ENCODE measurements at places on chromosomes 13 and 19.
A peak's percentile ranks its signal among the peaks of the same experiment; 100 is the strongest.

DNA sequence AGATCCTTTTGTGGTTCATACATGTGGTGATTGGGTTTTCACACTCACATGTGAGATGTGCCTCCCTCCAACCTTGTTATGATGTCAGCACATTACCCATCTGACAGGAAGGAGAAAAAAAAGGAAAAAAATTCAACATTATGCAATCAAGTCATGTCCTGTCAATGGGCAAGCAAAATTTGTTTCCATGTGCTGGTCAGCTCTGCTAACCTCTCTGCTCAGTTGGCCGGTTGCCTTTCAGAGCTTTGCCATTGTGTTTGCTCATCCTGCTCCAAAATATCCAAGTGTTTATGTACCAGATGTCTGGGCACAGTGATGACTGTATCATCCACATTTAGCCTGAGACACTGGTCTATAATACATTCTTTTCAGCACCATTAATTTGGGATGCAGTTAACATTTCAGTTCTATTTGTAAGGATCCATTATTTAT, 27.0 kb upstream of the METTL21C start:
- DNase-seq = peak; percentile 44

DNA sequence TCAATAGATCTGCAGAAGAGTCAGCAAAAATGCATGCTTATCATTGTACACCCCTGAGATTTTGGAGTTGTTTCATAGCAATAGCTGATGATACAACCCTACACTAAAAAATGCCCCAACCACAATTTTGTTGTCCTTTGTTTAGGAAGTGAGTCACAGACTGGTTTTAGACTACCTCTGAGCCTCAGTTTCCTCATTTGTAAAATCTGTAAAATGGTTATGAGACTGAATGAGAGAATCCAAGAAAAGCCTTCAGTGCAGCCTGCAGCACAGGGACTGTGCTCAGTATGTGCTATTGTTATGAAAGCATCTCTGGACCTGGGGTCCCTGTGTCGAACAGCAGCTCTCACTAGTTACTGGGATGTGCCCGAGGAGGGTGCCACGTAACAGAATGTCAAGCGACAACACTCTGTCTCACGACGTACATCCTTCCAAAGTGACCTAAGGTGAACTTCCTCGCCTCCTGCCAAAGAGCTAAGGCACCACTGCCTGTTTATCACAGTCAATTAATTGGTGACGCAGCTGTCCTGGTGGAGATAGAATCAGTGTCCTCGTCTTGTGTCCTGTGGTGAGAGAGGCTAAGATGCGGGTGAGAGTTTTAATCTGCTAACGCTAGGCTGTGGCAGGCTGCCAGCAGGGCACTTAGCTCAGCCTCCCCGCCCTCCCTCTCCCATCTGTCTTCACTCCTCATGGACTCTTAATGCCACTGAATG, 18.1 kb downstream of the DHRS12 start:
- DNase-seq = no peak

GRCh38 chr19:41808663-41809566, 12.5 kb downstream of the CEACAM3 start:
- DNase-seq = peak; percentile 70

DNA sequence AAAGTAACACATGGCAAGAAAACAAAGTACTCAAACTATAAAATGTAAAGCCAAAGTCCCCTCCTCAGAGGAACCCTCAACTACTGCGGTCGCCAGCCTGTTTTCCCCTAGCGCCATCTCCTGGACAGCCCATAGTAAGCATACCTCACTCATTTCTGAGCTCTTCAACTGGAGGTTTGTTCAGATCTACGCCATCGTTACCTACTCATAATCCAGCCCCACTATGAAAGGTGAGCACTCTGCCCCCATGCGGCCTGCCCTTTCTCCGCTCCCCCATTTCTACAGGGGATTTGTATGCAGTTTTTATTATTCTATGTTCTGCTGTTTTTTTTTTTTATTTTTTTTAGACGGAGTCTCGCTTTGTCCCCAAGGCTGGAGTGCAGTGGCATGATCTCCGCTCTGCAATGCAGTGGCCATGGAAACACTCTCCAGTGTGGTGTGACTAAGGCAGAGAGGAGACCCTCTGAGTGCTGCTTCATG, 26.2 kb downstream of the OPA3 start:
- DNase-seq = peak; percentile 58

GRCh38 chr13:91406619-91407018, 8.2 kb downstream of the GPC5 start:
- peak; percentile 38 for DNase-seq

GRCh38 chr13:61142506-61142905, 273.1 kb downstream of the PCDH20 start:
- DNase-seq = no peak

- no peak for DNase-seq
Measured at GRCh38 chr19:16061943-16062342, 14.4 kb upstream of the TPM4 start.

DNA sequence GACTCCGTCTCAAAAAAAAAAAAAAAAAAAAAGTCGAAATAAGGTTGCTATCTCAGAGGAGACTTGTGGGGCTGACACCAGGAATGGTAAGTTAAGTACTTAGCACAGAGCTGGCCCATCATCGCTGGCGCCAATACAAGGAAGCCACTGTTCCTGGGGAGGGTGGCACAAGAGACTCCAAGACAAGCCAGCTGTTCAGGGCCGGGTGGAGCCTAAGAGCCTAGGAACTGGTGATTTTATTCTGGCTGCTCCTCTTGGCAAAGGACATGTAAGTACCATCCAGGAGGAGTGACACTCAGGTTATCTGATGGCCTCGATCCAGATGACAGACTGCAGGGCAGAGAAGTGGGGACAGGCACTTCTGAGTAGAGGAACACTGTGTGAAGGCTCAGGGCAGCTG, 3.8 kb downstream of the ELOF1 start:
- no peak for DNase-seq

GRCh38 chr19:51501594-51502263, at the start of gene SIGLEC12:
SIGLEC12 (minus strand) TSS chr19:51501800; CDS start chr19:51501733, 67 bp downstream.
- peak; percentile 87 for DNase-seq

DNA sequence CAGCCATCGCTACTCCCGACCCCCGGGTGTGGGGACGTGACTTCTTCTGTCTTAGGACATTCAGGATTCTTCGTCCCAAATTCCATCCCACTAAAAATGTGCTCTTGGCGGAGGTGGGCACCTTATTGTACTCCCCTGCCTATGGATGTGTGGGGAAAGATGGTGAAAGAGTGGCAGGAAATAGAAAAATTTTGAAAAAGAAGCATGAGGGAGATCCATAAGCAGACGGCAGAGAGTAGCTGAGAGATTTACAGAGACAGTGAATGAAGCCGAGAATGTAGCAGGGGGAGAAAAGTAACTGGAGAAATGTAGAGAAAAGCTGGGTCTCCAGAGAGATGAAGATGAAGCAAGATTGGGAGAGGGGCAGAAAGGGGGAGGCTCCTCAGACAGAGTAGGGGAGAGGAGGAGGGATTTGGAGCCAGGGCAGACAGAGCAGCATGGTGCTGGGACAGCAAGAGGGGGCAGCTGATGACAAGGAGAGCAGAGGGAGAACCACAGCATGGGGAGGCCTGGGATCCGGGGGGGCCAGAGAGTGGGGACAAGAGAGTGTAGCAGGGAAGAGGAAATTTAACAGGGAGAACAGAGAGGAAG, 843 bp downstream of the ZNF610 start:
- DNase-seq = no peak

DNA sequence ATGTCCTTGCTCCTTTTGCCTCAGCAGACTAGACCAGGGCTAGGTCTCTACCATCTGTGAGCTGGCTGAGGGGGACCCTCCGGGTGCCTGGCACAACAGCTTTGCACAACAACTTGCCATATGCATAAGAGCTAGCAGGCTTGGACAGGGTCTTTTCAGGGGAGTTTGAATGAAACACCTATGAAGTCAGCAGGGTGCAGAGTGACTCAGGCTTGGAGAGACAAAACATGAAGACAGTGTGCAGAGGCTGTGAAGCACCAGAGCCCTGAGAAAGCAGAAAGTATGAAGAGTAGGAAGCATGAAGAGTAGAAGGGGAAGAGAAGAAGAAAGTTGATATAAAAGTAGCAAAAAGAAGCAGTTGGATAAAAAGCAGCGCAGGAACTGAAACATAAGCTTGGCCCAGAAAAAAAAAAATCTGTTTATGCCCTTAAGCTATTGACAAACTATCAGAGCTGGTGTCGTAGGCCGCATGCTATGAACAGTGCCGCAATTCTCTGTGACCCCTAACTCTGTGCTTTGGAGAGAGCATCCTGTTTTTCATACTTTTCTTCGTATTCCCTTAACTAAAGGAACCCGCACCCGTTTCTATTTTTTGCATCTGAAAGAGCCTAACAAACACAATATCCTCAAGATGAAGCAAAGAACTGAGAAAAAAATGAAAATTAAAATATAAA, 52.7 kb upstream of the FAM216B start:
- DNase-seq = peak; percentile 22

GRCh38 chr19:16381756-16382401, 57.3 kb downstream of the KLF2 start:
- no peak for DNase-seq

DNA sequence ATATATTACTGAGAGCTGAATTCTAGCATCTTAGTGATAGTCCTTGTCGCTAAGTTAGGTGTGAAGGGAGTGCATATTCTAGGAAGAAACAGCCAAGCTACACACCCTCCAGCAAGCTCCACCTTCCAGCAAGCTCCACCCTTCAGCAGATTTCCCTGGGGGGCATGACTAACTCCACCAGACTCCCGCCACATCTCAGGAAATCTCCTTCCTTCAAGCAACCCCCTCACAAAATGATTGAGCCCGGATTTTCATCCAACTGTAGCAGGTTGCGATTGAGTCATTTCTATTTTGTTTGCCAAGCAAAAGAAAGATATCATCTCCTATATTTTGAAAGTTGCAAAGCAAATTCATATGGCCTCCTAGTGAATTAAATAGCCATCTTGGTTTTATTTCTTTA, 162.1 kb upstream of the TMTC4 start:
- no peak for DNase-seq

Measured in inflammatory macrophage treated with lipopolysaccharide for 4 hours (primary cell).